Esophagus muscularis mucosa (tissue), 4 donors: ENCODE measurements at places on chromosomes 3 and 15. TPM values are rescaled to one million over a fixed set of nuclear protein-coding genes. Genes with fewer than 3 reads are reported as not detected.
A peak's percentile ranks its signal among the peaks of the same experiment; 100 is the strongest.

GRCh38 chr3:27138562-27138961, 230.6 kb downstream of the NEK10 start:
- H3K27ac ChIP-seq = no peak overlapping the region
- H3K36me3 ChIP-seq = no peaks in the 10 kb centered on the region
- DNase-seq = no peak
- H3K4me3 ChIP-seq = no peak overlapping the region

DNA sequence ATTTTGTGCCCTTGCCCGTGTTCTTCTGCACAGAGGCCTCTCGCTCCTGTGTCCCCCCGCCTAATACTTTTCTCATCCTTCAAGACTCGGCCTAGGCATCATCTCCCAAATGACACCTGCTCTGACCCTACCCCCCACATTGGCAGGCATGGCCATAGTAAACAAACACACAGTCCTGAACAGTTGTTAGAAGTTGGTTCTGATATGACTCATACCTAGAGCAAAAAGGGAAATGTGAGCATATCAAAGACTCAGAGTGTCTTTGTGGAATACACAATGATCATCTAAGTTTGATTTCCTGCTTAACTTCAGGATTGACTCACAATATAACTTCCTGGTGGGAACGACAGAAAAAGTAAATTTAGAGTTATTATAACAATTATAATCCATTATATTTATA, 120.5 kb downstream of the POLR2M start:
- H3K27ac ChIP-seq = no peak overlapping the region
- no peaks in the 10 kb centered on the region for H3K4me1 ChIP-seq
- no peak overlapping the region for H3K4me3 ChIP-seq
- H3K27me3 ChIP-seq = no peaks in the 10 kb centered on the region

DNA sequence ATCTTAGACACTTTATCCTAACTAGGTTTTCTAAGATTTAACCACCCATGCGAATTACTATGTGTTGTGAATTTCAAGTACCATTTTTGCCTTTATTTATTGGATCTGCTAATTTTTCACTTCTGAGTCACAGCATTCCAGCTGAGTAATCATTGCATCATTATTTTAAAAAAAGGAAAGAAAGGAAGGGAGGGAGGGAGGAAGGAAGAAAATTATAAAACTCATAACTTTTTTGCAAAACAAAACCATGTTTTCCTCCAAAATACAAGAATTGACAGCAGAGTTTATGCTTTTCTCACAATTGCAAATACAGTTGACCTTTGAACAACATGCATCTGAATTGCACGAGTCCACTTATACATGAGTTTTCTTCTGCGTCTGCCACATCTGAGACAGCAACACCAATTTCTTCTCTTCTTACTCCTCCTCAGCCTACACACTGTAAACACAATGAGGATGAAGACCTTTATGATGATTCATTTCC, 651.4 kb upstream of the NECTIN3 start:
- DNase-seq = no peak
- no peaks in the 10 kb centered on the region for H3K36me3 ChIP-seq
- H3K27me3 ChIP-seq = no peaks in the 10 kb centered on the region
- no peaks in the 10 kb centered on the region for H3K4me1 ChIP-seq
- no peak overlapping the region for H3K27ac ChIP-seq

DNA sequence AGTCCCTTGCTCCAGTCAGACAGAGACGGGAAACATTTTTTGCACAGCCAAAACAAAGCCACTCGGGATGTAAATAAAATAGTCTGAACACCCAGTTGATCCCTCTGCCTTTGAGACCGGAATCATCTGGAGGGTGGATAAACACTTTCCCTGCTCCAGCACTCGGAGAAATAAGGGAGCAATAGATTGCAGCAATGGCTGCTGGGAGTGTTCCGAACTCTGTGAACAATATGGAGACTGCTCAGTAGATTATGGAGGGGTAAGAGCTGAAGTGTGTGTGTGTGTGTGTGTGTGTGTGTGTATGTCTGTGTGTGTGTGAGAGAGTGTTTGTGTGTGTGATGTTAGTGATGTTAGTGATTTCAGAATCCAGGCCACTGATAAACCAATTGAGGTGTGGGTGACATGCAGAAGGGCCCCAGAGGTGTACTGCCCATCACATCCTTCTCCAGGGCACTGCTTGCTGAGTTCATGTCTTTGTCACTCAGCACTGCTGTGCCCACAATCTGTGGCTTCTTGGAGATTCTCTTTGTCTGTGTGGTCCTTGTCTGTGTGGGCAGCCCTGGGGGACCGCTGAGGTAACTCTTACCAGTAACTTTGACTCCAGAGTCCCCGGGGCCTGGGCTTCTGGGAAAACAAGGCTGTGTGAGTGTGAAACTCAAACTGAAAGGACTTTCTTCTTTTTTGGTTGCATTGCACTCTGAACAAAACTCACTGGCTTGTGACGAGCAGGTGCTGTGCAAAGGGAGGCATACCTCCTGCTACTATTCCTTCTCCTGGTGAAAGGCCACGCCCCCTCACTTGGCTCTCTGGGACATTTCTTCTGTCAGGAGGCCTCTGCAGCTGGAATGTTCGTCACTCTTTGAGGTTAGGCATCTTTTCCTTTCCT, 23.0 kb downstream of the CRYGS start:
- DNase-seq = peak; percentile 86
- H3K27ac ChIP-seq = no peak overlapping the region
- no peaks in the 10 kb centered on the region for H3K4me1 ChIP-seq
- no peaks in the 10 kb centered on the region for H3K27me3 ChIP-seq
- H3K36me3 ChIP-seq = no peaks in the 10 kb centered on the region

- no peak for DNase-seq
- H3K27me3 ChIP-seq = no peaks in the 10 kb centered on the region
- H3K36me3 ChIP-seq = no peaks in the 10 kb centered on the region
- H3K4me1 ChIP-seq = peaks cover 44% of the 10 kb centered on the region
- H3K27ac ChIP-seq = no peak overlapping the region
Observed at GRCh38 chr15:70199540-70200410, 102.1 kb upstream of the TLE3 start.

DNA sequence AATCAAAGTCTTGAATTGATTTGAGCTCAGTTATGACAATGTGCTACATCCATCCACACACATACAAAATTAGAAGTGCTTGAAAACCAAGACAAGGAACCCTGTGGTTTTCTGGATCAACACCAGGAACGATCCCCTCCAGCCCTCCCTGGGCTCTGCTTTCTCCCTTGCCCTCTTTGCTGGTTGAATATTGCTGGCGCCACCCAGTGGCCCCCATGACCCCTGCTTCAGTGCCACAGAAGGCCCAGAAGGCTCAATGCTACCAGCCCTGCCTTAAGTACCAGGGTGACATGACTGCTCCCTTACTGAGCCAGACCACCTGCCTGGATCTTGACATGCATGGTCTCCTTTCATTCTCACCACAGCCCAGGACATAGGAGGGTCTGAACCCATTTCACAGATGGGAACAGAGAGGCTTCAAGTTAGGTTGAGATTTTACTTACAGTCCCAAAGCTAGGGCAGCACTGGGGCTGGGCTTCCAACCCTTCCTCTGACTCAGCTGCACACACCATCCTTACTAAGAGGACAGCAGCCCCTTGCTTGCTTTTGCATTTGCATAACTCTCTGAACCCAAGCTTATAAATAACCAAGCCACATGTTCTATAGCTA, 15.0 kb downstream of the IL12A start:
- H3K27ac ChIP-seq = no peak overlapping the region
- no peaks in the 10 kb centered on the region for H3K36me3 ChIP-seq
- no peak for DNase-seq
- no peaks in the 10 kb centered on the region for H3K27me3 ChIP-seq

- no peaks in the 10 kb centered on the region for H3K36me3 ChIP-seq
- DNase-seq = no peak
- H3K4me1 ChIP-seq = peaks cover 52% of the 10 kb centered on the region
Observed at GRCh38 chr15:57158997-57159668, 217.2 kb upstream of the CGNL1 start.

- H3K4me1 ChIP-seq = no peaks in the 10 kb centered on the region
- no peaks in the 10 kb centered on the region for H3K27me3 ChIP-seq
- H3K27ac ChIP-seq = no peak overlapping the region
- H3K36me3 ChIP-seq = no peaks in the 10 kb centered on the region
Observed at GRCh38 chr15:38636597-38636996, 72.0 kb upstream of the RASGRP1 start.

- DNase-seq = no peak
- peak overlapping the region; percentile 99 for H3K27ac ChIP-seq
- peaks cover 4% of the 10 kb centered on the region for H3K36me3 ChIP-seq
- peak overlapping the region; percentile 90 for H3K4me3 ChIP-seq
Observed at GRCh38 chr15:50355619-50355905, 564 bp upstream of the GABPB1 start.

DNA sequence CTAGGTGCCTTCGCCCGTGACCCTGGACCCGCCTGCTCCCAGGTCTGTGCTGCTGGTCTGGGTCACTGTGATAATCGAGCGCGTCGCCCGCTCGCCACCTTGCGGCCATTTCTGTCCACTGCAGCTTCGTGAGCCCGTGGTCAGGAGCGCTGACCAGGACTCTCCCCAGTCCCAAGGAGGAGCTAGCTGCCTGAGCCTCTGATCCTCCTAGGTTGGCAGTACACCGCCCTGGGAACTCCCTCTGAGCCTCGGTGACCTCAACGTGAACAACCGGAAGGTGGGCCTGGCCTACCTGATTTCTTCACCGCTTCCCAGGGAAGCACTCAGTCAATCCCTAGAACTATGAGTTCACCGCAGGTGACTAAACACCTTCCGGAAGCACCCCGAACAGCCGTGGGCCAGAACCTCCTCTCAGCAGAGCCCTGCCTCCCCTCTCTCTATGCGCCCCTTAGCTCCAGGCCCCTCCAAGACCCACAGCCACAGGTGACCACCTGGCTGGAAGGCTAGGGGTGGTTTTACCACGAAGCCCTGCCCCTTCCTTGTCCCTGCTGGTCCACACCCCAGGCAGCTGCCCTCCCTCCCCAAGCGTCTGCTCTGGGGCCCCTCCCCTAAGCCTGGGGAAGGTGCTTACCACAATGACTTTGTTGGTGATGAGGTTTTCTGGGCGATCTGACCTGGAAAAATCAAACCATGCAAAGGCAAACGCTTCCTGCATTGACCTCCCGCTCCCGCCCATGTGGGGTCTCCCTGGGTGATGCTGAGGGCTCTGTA, 9.7 kb downstream of the PLA2G4D start:
- no peak overlapping the region for H3K27ac ChIP-seq
- H3K4me3 ChIP-seq = no peak overlapping the region
- H3K27me3 ChIP-seq = no peaks in the 10 kb centered on the region
- no peaks in the 10 kb centered on the region for H3K36me3 ChIP-seq
- no peak for DNase-seq
- H3K4me1 ChIP-seq = no peaks in the 10 kb centered on the region

Gene CPLX3
- 0.33 TPM for total RNA-seq

Gene DAPK2
- total RNA-seq = 7.4 TPM

Gene ACSBG1
- total RNA-seq = 1.2 TPM

Gene OXSR1
- 32.3 TPM for total RNA-seq
